ENCODE measurements at places on chromosomes 5 and 9.

GRCh38 chr9:72612449-72612848 lies 91.0 kb downstream of the TMC1 start:
- no peak for DNase-seq

GRCh38 chr9:70484232-70485130 lies 70.0 kb upstream of the KLF9 start:
- peak; percentile 80 for DNase-seq

- no peak for DNase-seq
Observed at GRCh38 chr5:5751987-5752386, 329.5 kb downstream of the ICE1 start.

DNA sequence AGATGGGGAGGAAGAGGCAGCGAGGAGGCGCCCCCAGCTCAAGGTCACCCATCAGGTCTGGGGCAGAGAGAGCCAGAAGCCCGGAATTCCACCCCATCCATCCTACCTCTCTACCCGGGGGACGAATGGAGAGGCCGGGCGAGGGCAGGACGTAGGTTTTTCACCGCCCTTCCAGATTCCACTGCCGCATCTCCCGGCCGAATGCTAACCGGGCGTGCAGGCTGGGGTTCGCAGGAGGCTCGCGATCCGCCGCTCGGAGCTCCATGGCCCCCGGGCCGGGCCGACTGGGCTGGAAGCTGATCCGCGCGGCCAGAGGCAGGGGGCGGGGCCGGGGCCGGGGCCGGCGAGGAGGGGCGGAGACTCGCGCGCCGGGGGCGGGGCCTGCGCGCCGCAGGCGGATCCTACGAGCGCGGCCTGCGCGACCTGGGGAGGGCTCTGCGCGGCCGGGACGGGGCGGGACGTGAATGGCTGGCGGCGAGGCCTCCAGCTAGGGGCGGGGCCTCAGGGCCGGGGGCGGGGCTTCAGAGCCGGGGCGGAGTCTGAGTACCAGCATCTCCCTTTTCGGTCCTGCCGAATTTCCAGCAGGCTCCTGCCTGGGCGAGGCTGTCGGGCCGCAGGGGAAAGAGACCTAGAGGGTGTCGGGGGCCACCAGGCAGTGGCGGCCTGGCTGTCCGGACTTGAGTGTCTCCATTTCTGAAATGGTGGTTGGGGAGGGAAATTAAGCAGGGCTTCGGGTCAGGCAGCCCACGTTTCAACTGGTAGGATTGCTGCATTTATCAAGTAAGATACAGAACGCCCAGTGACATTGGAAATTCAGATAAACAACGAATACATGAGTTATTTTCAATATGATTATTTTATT lies at the start of gene ST6GALNAC4:
TSS of gene ST6GALNAC4 (minus strand) at position 322 of the 862 bp plus-strand sequence. CDS start 622 bp downstream, outside the sequence.
- peak; percentile 100 for DNase-seq

- DNase-seq, result no peak
Observed at GRCh38 chr5:65418661-65419060, 63.1 kb downstream of the ADAMTS6 start.

DNA sequence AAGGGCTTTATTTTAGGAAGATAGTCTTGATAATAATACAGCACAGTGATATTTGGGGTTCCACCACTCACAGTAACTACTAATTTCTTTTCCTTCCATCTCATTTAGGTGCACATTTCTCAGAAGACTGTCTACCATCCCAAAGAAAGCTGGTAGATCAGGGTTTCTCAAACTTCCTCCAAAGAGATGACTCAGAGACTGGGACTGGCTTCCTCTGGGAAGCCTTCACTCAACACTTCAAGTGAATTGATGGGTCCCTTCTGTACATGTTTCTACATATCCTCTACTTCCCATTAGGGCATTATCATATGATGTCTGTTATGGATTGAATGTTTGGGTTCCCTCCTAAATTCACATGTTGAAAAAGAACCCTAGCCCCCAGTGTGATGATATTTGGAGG lies 138.5 kb downstream of the SPOCK1 start:
- no peak for DNase-seq

GRCh38 chr5:125261505-125262250 lies 515.2 kb upstream of the ZNF608 start:
- DNase-seq, result no peak

- no peak for DNase-seq
Observed at GRCh38 chr9:125549891-125550885, 156.8 kb downstream of the MAPKAP1 start.

- DNase-seq, result no peak
Observed at GRCh38 chr5:9495121-9495520, 50.8 kb downstream of the SEMA5A start.

DNA sequence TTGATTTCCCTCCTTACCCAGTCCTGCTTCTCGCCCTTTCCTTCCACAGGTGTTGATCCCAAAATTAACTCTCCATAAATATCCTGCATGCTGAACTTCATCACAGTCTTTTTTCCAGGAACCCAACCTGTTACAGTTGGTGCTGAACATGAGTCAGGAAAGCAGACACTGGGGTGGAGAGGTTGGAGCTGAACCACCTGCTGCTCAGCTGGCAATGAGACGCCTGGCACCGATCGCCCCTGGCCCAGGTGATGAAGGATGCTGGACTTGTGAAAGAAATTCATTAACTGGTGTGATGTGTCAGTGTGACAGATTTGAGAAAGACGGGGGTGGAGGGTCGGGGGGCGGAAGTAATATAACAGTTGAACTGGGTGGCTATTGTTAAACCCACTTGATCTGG lies 30.6 kb downstream of the CPLX2 start:
- DNase-seq, result no peak

GRCh38 chr9:91532325-91532724 lies 108.7 kb upstream of the NFIL3 start:
- DNase-seq, result no peak

DNA sequence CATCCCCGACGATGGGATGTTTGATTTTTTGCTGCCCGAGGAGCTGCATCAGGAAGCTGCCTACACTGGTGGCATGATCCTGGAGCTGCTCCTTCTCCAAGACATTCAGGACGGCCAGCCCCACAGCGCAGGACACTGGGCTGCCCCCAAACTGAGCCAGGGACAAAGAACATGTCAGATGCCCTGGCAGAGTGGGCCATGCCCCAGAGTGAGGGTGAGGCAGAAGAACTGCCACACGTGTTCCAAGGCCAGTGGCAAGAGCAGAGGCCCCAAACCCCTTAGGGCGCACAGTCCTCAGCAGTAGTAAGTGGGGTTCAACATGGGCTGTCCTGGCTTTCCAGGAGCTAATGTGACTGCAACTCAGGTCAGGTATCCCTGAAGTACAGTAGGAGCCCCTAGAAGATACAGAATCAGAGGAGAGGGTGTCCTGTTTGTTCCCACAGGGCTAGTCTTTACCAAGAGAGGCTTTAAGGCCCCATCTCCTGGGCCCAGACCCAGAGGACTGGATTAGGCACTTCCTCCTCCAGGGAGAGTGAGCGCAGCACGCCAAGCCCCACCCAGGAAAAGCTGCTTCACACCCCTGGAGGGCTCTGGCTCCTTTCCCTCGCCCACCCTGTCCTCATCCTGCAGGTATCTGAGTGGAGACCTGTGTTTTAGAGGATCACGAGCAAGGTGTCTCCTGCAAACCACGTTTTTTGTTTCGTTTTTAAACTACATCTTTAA lies 11.1 kb downstream of the HNRNPAB start:
- no peak for DNase-seq

- DNase-seq, result no peak
Observed at GRCh38 chr5:50702615-50703366, 36.4 kb downstream of the PARP8 start.

GRCh38 chr9:136521537-136521936 lies 24.3 kb downstream of the NOTCH1 start:
- DNase-seq, result peak; percentile 65

DNA sequence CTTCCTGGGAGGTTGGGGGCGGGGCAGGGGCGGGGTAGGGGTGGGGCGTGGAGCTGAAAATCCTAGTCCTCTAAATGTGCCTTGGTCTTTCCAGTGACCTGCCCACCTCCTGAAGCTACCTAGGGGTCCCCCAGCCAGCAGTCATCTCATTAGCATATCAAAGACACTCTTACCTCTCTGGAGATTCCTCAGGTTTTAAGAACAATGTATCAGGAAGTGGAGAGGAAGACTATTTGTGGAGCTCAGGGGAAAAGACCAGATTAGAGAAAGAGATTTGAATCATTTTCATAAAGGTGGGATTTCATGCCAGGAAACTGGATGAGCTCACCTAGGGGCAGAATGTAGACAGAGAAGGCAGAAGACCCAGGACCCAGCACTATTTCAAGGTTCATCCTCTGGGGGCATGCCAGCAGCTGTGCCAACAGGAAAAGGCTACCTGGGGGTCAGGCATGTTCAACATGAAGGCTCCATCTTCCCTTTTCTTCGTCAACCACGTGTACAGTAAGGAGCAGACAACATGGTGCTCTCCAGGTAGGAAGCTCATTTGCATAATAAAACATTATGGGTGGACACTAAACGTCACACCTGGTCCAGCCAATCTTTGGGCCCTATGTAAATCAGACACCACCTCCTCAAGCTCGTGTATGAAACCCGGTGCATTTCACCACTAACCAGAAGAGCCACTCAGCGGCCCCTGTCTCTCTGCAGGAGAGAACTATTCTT lies 6.9 kb downstream of the GMCL2 start:
- DNase-seq, result peak; percentile 89

DNA sequence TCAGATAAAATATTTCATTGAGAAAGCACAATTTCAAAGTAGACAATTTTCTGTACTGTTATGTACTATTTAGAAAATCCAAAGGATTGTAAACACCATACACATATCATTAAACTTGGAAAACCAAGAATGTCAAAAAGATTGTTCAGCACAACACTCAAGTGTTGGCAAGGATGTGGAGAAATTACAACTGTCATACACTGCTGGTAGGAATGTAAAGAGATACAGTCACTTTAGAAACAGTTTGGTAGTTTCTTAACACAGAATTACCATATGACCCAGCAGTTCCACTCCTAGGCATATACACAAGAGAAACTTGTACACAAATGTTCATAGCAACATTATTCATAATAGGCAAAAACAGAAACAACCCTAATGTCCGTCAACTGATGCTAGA lies 71.2 kb downstream of the OR2K2 start:
- DNase-seq, result no peak

DNA sequence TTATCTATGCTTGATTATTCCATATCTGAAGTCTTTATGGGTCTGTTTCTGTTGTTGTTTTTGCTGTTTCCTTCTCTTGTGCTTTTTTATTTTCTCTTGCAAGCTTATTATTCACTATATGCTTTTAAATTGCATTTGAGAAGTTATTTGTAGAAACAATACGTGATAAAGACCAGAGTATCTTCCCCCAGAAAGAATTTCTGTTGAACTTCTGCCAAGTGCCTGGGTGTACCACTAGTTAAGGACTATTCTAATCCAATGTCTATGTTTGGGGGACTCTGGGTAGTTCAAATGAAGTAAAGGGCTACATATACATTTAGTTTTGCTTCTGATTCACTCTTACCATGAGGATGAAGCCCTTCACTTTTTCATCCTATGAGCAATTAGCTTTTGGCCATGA lies 54.3 kb downstream of the SLF1 start:
- DNase-seq, result no peak

DNA sequence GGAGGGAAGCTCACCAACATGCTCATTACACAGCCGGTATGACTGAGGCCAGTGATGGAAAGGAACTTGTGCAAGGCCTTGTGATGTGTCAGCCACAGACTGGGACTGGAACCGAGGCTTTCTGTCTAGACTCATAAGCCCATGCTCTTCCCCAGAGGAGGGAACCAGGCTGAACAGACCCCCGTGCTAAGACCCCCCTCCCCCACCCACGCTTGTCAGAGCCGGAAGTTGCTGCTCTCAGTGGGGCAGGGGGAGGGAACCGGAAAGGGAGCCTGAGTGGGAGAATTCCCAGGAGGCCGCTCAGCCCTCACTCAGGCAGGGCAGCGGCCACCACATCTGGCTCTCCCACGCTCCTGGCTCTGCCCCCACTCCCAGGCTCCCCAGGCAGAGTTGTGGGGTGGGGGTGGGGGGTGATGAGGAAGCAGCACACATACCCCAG lies 4.1 kb upstream of the PDGFRB start:
- DNase-seq, result no peak

DNA sequence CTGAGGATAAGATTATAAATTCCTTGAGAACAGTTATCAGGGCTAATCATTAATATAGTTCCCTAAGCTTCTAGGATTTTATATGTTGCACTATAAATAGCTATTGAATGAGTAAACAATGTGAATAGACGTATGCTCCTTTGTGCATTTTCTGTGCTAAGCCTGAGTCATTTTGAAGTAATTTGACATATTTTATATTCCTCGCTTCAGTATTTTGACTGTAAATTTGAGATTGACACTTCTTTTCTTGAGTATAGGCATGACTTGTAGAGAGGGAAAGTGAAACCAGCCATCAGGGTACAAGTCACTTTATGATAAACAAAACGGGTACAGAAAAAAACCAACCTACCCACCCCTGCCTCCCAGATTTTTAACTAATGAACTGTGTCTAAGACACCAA lies 367.7 kb upstream of the PRR16 start:
- DNase-seq, result no peak

- DNase-seq, result no peak
Observed at GRCh38 chr9:135507104-135508035, 6.9 kb downstream of the MRPS2 start.

GRCh38 chr5:167903659-167904058 lies 387.8 kb upstream of the WWC1 start:
- no peak for DNase-seq

DNA sequence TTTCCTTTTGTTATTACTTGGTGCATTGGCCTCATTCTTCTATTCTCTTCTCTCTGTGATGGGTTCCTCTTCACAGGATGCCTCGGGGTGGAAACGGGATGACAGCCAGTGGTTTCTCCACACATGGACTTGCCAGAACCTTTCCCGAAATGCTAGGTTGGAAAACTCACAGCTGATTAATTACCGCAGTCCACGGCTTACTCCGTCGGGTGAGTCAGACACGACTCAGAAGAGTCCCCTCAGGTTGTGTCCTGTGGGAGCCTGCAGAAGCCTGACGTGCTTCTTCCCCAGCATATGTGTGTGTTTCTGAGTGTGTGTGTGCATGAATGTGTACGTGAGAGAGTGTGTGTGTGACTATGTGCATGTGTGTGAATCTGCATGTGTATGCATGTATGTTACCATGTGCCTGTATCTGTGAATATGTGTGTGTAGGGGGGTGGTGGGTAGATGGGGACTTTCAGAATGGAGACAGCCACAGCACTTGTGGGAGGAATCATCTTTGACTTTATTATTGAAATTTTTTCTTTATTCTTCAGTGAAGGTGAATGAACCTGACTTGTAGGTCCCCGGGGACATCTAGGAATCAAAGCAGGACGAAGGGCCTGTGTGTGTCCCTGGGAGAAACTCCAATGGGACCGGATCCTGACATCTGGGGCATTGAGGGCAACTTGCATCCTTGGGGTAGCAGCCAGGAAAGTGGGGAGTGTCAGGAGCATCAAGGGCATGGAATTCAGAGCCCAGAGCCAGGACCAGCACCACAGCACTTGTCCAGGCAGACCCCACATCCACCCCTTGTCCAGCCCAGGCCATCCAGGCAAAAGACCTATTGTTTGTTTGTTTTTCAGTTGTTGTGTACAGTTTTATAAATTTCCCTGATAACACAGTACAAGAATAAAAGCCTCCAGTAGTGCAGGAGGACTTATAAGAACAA lies 21.9 kb upstream of the MED10 start:
- DNase-seq, result no peak

GRCh38 chr9:27665136-27665535 lies 91.9 kb upstream of the C9orf72 start:
- DNase-seq, result no peak
